ENCODE measurements at places on chromosomes 7 and 10. TPM values are rescaled to one million over a fixed set of nuclear protein-coding genes. Genes with fewer than 3 reads are reported as not detected.
A peak's percentile ranks its signal among the peaks of the same experiment; 100 is the strongest.

DNA sequence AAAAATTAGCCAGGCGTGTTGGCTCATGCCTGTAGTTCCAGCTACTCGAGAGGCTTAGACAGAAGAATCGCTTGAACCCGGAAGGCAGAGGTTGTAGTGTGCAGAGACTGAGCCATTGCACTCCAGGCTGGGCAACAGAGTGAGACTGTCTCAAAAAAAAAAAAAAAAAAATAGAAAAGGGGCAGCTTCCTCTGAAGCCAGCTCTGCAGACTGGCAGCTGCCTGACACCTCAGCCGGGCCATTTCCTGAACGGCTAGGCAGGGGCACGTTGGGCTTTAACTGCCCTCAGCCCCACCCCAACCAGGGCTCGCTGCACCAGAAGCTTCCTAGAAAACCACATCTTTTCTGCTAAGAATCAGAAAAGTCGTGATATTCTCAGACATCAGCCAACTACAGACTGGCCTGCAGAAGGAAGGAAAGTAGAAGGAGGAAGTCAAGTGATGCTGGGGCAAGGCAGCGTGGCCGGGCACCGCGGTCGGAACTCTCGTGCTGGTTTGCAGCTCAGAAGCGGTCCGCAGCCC lies 38.0 kb downstream of the PRKAG2 start:
- no peak for DNase-seq
- no peak overlapping the region for H3K4me3 ChIP-seq
- H3K36me3 ChIP-seq, result no peaks in the 10 kb centered on the region
- H3K4me1 ChIP-seq, result no peaks in the 10 kb centered on the region
- H3K27me3 ChIP-seq, result no peaks in the 10 kb centered on the region

DNA sequence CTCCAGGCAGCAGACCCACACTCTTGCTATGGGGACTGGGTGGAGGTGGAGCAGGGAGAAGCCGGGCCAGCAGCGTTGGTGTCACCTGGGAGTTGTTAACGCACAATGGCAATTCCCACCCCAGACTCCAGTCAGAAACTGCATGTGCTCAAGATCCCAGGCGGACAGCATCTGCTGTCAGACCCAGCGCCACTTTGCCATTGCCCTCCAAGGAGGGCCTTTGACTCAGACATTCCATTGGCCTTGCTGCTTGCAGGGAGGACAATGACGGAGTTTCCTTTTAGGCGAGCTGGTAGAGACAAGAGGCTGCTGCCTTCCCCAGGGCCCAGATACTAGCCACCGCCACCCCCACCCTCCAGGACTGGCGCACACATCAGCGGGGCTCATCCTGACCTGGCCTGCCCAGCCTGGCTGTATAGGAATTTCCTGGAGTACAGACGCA lies 34.5 kb downstream of the ZNF775 start:
- H3K27ac ChIP-seq, result no peak overlapping the region
- H3K36me3 ChIP-seq, result no peaks in the 10 kb centered on the region
- no peak overlapping the region for H3K4me3 ChIP-seq
- DNase-seq, result no peak

DNA sequence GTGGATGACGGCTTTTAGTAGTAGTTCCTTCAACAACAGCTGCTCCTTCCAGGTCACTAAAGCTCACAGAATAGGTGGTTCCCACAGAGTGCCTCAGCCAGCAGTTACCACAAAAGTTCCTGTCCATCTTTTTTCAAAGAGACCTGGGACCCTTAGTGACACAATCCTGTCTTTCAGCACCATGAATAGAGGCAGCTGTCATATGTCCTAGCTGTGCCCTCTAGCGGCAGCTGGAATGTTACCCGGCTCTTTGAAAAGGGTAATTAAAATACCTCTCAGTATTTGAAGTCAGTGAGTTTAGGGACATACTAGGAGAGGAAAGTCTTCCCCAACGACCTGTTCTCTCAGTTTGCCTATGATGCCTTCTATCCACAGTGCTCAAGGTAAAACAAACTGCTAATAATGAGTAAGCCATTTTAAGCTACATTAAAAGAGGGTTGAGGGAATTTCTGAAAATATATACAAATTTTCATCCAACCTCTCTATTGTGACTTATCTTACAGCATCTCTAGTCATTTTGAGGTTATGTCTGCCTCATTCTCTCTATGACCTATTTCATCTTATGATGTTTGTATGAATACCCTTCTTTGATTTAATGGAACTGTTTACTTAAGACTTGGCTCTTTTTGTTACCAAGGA lies 290.8 kb downstream of the NXPH1 start:
- no peak overlapping the region for H3K27ac ChIP-seq
- peak; percentile 62 for DNase-seq
- H3K36me3 ChIP-seq, result no peaks in the 10 kb centered on the region
- no peaks in the 10 kb centered on the region for H3K4me1 ChIP-seq
- H3K4me3 ChIP-seq, result no peak overlapping the region

- no peaks in the 10 kb centered on the region for H3K27me3 ChIP-seq
- no peak for DNase-seq
- H3K36me3 ChIP-seq, result no peaks in the 10 kb centered on the region
- H3K27ac ChIP-seq, result no peak overlapping the region
Observed at GRCh38 chr7:12327922-12328321, 75.7 kb downstream of the VWDE start.

- no peak for DNase-seq
- H3K27me3 ChIP-seq, result peaks cover 67% of the 10 kb centered on the region
- no peak within 1 kb of the TSS for H3K4me3 ChIP-seq
- H3K4me1 ChIP-seq, result no peaks in the 10 kb centered on the region
Observed at GRCh38 chr10:50885097-50885859, at the start of gene A1CF. Gene A1CF, minus strand, starts transcription at chr10:50885627. Its CDS starts 25,687 bp downstream, at chr10:50859940.

DNA sequence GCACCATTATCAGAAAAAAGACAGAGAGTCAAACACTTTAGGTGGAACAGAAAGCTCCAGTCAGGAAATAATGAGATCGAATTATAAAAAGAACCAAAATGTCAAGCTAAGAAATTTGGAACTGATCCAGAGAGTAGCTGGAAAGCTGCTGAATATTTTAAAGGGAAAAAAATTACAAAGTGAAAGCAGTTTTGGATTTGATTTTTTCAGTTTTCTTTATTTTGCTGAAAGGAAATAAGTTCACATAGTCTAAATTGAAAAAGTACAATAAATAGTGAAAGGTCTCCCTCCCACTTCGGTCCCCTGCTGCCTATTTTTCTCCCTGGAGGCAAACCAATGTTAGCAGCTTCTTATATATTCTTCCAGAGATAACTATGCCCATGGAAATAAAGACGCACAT lies 11.3 kb upstream of the TOMM7 start:
- H3K36me3 ChIP-seq, result no peaks in the 10 kb centered on the region
- DNase-seq, result no peak
- H3K27me3 ChIP-seq, result no peaks in the 10 kb centered on the region
- H3K27ac ChIP-seq, result no peak overlapping the region

- H3K4me1 ChIP-seq, result peaks cover 17% of the 10 kb centered on the region
- peaks cover 69% of the 10 kb centered on the region for H3K36me3 ChIP-seq
- H3K27me3 ChIP-seq, result no peaks in the 10 kb centered on the region
- DNase-seq, result peak; percentile 36
- peak overlapping the region; percentile 19 for H3K27ac ChIP-seq
Observed at GRCh38 chr7:99459087-99459486, 6.9 kb downstream of the ATP5MF start.

GRCh38 chr7:36289833-36290661 lies 99.6 kb upstream of the ANLN start:
- H3K27ac ChIP-seq, result no peak overlapping the region
- H3K4me3 ChIP-seq, result no peak overlapping the region
- no peaks in the 10 kb centered on the region for H3K36me3 ChIP-seq
- peaks cover 31% of the 10 kb centered on the region for H3K4me1 ChIP-seq
- peak; percentile 75 for DNase-seq
- peaks cover 13% of the 10 kb centered on the region for H3K27me3 ChIP-seq

DNA sequence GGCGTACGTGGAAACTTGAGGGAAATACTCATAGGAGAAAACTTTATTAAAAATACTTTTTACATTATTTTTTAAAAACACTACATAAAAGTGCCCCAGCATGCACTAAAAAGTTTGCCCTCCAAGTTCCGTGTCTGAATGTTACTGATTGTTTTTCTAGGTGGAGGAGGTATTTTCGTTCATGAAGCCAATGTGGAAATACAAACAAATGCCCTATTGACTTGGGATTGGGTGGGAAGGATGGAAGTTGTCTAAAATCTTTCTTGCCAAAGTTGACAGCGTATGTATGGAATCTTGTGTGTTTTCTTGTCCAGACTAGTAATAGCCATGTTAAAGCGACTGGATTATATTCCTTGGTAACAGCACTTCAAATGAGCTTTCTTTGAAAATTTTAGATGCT lies 1.2 kb downstream of the PROSER2 start:
- peaks cover 6% of the 10 kb centered on the region for H3K36me3 ChIP-seq
- H3K27ac ChIP-seq, result peak overlapping the region; percentile 89
- H3K27me3 ChIP-seq, result no peaks in the 10 kb centered on the region

- peaks cover 17% of the 10 kb centered on the region for H3K4me1 ChIP-seq
- no peak overlapping the region for H3K27ac ChIP-seq
- no peak for DNase-seq
- H3K4me3 ChIP-seq, result no peak overlapping the region
- no peaks in the 10 kb centered on the region for H3K27me3 ChIP-seq
- H3K36me3 ChIP-seq, result no peaks in the 10 kb centered on the region
Observed at GRCh38 chr7:111528331-111528730, 34.0 kb downstream of the IMMP2L start.

DNA sequence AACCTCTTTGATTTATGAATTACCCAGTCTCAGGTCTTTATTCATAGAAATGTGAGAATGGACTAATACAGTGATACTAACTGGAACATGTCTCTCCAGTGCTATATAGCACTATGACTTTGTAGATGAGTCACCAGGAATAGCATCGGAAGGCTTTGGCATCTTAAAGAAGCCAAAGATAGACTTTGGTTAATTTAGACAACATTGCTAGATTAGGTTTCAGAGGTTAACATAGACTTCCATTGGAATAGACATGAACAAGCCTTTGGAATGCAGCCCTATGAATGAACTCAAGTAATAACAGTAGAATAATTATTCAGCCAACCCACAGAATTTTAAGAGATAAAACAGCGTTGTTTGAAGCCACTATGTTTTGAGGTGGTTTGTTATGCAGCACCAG lies 169.2 kb downstream of the HGF start:
- H3K4me3 ChIP-seq, result no peak overlapping the region
- H3K4me1 ChIP-seq, result no peaks in the 10 kb centered on the region
- DNase-seq, result no peak
- H3K27ac ChIP-seq, result no peak overlapping the region

- H3K27me3 ChIP-seq, result no peaks in the 10 kb centered on the region
- no peak overlapping the region for H3K27ac ChIP-seq
- DNase-seq, result no peak
- H3K4me3 ChIP-seq, result no peak overlapping the region
- peaks cover 16% of the 10 kb centered on the region for H3K36me3 ChIP-seq
Observed at GRCh38 chr10:132698761-132699391, 87.1 kb downstream of the NKX6-2 start.

- H3K27ac ChIP-seq, result no peak overlapping the region
- peak; percentile 61 for DNase-seq
- peaks cover 76% of the 10 kb centered on the region for H3K27me3 ChIP-seq
- H3K4me3 ChIP-seq, result no peak overlapping the region
- H3K4me1 ChIP-seq, result no peaks in the 10 kb centered on the region
Observed at GRCh38 chr7:79876848-79877252, 257.8 kb upstream of the GNAI1 start.

DNA sequence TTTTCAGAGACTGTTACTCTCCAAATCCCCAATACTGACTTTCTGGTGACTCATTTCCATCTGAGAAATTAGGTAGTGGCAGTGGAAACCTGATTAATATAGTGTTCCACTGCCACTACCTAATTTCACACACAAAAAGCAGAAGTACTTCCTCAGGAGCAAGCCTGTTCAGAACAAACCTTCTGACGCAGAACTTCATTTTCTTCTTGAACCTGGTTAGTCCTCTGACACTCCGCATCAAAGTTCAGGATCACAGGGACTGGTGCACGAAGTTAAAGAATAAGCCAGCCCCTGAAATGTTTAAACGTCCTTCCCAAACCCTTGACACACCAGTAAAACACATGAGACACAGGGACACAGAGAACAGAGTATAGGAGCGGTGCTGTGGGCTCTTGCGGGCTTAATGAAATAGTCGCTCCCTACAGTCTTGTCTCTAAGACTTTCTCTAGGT lies 4.4 kb downstream of the WDR91 start:
- no peak for DNase-seq
- no peak overlapping the region for H3K27ac ChIP-seq
- H3K4me1 ChIP-seq, result peaks cover 5% of the 10 kb centered on the region

DNA sequence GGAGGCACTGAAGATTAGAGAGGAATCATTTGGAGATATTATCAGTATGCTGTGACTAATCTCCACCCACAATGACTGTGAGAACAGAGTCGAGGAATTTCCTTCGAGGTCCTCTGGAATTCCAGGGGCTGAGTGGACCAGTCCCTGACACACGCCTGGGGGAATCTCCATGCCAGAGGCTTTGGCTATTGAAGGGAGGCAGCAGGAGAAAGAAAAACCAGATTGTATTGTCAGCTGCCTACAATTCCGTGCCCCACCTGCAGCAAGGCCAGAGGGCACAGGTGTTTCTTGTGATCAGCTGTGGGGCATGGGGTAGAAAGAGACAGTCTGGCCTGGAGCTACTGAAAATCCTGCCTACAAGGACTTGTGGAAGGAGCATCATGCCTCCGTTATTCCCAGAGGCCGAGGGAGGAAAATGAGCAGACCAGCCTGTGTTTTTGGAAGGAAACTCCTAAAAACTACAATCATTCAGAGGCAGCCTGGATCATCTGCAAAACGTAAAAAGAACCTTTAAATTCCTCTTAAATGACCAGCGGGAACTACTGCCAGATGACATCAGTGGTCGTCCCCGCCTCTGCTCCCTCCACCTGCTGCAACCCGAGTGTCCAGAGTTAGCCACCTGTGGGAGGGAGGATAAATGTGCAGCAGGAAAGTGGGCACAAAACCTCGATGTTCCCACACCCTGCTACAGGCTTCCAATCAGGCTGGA lies 25.4 kb upstream of the ANK3 start:
- H3K4me3 ChIP-seq, result peak overlapping the region; percentile 7
- H3K4me1 ChIP-seq, result peaks cover 37% of the 10 kb centered on the region
- H3K36me3 ChIP-seq, result peaks cover 5% of the 10 kb centered on the region
- peak overlapping the region; percentile 22 for H3K27ac ChIP-seq
- no peaks in the 10 kb centered on the region for H3K27me3 ChIP-seq

GRCh38 chr7:142371586-142372377 lies 113.9 kb upstream of the PRSS58 start:
- peak; percentile 21 for DNase-seq
- no peaks in the 10 kb centered on the region for H3K36me3 ChIP-seq
- H3K4me3 ChIP-seq, result no peak overlapping the region

DNA sequence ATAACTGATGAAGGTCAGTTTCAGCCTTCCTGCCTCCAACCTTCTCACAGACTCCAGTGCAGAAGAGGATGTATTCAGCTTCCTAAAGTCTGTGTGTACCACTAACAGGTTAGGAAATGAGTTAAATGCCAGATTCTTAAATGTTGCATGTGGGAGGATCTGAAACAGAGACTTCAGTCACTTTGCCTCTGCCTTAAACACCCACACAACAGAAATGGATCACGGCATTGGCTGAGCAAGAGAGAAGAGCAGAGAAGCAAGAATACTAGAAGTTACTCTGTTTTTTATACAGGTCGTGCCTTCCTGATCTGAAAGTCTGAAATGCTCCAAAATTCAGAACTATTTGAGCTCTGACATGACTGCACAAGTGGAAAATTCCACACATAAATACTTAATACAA lies 98.9 kb upstream of the ARHGAP21 start:
- no peaks in the 10 kb centered on the region for H3K27me3 ChIP-seq
- no peak overlapping the region for H3K4me3 ChIP-seq
- H3K4me1 ChIP-seq, result peaks cover 47% of the 10 kb centered on the region

The ARHGEF35 gene
- 0.93 TPM for total RNA-seq

The CCAR1 gene
- 103 TPM for total RNA-seq

The CALHM1 gene
- total RNA-seq, result not detected

The SLC26A3 gene
- not detected for total RNA-seq

The ITPRID1 gene
- total RNA-seq, result not detected

The POLR2J3 gene
- 45.7 TPM for total RNA-seq

The POLD2 gene
- total RNA-seq, result 179 TPM

Measured in MCF 10A (cell line).